ENCODE measurements at places on chromosomes 2 and 18.

DNA sequence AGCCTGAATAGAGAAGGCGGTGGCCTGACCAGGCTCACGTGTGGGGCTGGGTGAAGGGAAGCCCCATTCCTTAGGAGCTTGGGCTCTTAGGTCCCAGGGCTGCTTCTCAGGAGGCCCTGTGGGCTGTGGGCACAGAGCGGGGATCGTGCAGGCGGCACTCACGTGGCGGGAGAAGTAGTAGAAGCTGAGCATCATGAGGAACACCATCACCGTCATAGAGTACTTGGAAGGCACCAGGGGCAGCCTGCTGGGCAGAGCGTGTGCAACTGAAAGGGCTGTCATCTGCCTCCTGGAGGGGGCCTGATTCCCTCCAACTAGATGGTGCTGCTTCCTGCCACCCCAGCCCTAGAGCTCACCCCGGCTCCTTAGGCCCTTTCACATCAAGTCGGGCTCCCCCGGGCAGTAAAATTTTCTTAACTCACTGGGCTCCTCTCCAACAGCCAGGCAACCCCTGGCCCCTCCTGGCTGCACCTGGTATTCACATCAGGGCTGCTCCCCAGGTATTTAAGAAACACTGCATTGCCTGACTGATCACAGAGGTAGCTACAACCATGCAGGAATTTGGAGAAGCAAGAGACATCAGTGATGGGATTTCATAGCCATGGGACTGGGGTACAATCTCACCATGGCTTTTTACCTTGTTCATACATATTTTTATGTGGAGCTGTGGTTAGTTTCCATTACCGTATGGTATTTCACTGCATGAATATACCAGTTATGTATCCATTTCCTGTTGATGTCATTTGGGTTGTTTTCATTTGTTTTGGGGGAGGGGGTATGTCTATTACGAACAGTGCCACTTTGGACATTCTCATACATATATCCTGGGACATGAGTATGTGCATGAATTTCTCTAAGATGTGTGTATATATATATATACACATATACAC, 32.9 kb downstream of the CENPO start:
- no peak for DNase-seq

DNA sequence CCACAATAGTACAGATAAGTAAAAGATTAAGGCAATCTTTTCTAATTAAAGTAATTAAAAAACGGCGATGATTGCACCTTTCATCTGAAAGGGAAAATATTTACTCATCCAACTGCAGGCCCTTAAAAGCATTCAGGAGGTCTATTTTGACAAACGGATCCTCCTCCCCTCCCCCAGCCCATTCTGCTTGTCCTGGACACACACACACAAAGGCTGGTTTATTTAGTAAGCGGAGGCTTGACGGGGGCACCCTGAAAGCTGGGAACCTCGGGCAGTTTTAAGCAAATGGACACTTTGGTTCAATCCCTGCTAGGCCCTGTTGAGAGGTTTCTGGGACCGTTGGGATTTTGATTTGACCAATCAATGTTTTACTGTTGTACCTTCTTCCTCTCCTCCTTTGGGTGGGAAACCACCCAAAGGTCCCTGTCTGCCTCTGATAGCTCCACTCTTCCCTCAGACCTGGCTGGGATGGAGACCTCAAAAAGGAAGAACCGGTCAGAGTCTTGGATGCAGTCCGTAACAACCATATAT, 135.8 kb upstream of the HAAO start:
- peak; percentile 5 for DNase-seq

- DNase-seq: no peak
Measured at GRCh38 chr2:86446060-86446459, 4.9 kb downstream of the KDM3A start.

GRCh38 chr2:16669388-16669787, 3.8 kb upstream of the CYRIA start:
- no peak for DNase-seq

DNA sequence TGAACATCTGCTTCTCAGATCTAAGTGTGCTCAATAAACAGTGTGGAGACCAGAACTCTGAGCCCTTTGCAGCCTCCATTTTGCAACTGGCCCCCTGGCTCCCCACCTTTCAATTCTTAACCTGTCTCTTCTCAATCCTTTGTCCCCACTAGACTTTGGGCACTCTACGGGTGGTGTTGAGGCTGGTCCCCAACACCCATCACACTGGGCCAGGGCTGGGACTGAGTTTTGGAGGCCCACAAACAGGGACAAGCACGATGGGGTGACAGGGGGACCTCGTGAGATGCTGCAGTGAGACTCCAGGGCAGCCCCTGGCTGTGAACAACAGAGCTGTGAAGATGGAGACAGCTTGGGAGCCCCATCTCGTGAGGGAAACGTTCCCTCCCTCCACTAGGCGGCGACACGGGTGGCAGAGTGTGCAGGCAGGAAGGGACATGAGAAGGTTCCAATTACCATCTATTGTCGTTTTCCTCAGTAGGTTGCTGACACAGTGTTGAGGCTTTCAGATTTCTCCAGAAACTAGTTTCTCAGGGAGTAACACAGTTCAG, 1.2 kb downstream of the ANKMY1 start:
- no peak for DNase-seq

GRCh38 chr2:134347756-134348155, 93.9 kb downstream of the MGAT5 start:
- DNase-seq: no peak

- peak; percentile 49 for DNase-seq
Measured at GRCh38 chr2:113157118-113157896, 16.5 kb upstream of the PSD4 start.

DNA sequence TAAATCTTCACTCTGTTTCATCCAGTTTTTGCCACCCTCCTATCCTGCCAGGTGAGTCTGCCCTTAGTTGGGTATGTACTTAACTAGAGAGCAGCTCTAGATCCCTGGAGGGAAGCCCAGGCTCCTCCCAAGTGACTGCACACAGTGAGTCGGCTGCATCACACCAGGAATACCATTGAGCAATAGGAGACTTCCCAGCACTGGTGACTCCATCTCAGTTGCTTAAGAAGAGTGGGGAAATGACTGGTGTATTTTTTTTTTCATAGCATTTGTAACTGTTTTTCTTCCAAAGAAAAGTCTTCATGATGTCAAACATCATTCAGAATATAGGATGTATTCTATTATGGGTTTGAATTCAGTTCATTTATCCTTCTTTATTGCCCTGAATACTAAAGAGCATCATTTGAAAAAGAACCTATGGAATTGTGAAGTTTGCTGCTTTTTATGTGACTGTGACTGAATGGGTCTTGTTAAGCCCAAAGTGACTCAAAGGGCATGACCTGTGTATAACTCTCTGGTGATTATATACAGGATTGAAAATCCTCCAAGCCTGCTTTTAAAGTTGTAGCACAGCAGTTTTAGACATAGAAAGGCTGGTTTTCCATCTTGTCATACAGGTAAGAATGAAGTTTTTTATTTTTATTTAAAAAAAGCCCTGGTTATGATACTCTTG, 84.3 kb downstream of the MAP3K20 start:
- peak; percentile 2 for DNase-seq

- DNase-seq: no peak
Measured at GRCh38 chr2:241900251-241901017, 30.9 kb downstream of the RTP5 start.

- DNase-seq: peak; percentile 26
Measured at GRCh38 chr2:134532537-134532936, 186.3 kb downstream of the TMEM163 start.

DNA sequence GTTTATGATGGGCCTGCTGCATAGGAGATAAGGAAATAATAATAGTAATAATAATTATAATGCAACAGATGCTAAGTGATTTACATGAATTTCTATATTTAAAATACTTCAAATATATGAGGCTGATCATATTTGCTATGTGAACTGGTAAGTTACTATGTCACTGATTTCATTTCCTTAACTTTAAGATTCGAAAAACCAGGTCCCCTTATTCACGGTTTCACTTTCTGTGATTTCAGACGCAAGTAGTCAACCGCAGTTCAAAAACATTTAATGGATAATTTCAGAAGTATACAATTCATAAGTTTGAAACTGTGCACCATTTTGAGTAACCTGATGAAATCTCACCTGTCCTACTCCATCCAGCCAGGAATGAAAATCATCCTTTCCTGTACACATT, 1697.1 kb upstream of the LRRTM1 start:
- no peak for DNase-seq

DNA sequence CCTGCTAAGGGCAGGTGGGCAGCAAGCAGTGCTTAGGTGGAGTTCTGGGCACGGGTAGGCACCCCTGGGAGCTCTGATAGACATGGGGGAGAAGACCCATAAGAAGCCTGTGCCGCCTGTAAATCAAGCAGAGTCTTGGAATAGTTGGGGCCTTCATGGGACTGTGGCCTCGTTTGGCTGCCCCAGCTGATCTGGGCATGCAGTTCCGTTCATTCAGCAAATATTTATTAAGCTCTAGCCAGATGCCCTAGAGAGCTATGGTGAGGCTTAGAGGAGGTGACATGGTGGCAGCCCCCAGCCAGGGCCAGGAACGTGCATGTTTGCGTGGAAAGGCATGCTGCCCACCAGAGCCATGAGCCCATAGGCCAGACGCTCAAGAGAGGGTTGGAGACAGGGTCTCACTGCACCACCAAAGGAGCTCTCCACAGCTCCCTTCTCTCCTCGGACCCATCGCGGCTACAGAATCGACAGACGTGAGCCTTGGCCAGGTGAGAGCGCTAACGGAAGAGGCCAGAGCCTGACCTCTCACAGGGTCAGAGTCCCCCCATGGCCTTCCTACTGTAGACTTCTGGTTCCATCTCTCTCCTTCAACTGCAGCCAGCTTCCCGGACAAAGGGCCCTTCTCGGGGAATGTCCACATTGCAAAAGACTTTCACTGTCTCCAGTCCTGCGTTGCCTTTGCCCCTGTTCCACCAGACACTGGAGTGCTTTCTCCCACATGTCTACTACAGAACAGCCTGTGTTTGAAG, 135.7 kb downstream of the INHBB start:
- DNase-seq: no peak

DNA sequence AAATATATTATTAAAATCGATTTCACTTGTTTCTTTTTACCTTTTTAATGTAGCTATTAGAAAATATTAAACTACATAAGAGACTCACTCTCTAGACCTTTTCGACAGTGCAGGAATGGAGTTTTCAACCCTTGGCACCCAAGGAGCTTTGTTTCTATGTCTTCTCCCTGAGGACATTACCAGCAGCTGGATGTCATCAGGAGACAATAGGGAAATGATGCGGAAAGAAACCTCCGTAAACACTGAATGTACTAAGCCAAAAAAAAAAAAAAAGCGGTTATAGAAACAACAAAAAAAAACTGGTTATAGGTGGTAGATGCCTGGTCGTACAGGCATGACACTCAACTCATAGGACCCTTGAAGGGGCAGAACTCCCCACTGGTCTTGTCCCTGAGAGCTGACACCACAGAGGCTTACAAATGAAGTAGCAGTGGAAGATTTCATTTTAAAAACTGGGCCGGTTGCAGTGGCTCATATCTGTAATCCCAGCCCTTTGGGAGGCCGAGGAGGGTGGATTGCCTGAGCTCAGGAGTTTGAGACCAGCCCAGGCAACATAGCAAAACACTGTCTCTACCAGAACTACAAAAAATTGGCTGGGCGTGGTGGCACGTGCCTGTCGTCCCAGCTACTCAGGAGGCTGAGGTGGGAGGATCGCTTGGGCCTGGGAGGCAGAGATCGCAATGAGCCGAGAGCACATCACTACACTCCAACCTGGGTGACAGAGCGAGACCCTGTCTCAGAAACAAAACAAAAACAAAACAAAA, 23.8 kb downstream of the THAP4 start:
- DNase-seq: peak; percentile 11

DNA sequence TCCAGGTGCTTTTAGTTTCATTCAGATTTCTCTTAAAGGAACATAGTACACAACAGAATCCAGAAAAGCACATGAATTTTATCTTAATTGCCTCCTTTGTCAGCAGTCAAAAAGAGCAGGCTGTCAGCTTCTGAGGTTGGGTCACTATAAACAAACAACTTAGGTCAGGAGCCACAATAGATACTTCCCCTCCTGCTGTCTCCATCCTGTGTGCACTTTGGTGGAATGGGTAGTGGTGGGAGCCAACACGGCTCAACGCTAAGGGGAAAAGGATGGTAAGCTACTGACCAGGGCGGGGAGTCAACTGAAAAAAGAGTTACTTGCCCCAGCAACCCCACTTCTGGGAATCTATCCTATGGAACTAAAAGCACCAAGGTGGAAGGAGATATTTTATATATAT, 121.9 kb downstream of the PAX3 start:
- DNase-seq: peak; percentile 8

DNA sequence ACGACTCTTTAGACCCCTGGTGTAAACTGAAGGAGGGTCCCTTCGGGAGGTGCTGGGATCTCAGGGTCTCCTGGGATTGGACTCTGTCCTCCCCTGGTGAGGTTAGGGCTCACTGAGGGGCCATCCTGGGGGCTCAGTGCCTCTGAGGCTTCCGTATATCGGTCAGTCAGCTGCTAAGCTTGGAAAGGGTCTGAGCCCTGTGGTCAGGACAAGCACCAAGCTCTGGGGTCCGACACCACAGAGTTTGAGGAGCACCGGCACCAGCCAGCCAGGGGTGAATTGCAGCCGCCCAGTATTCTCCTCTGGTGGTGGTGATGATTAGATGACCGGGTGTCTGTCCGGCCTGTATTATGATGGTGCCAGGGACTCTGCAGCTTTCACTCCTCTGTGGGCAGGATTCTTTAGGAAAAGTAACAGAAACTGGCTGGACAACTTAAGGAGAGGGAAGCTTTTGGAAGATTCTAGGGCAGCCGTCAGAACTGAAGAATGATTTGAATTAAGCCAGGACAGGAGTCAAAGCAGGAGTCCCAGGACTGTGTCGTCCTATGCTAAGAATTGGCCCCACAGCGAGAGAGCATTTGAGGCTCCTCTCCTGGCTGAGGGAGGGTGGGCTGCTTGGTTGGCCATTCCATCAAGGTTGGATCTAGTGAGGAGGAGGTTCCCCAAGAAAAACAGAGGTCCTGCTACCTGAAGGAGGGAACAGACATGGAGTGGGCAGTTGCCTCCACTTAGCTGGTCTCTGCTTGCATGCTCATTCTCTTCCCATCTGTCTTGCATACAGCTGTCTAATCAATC, 158.6 kb upstream of the HS6ST1 start:
- DNase-seq: no peak

DNA sequence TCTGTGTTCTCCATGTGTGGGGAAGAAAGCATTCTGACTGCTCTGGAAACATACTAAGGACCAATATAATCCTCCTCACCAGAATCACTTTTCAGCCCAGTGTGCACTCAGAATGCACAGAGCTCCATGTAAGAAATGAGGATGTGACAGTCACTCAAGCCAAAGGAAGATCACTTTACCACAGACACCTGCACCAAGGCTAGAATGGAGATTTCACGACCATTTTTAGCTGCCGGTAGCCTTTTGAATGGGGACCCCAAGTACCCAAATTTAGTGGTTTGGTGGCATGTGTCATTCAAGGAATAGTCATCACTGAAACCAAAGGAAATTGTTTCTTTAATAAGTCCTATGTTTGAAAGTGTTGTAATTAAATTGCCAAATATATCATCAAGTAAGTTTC, 613.2 kb upstream of the ACVR2A start:
- no peak for DNase-seq
